ENCODE measurements at places on chromosomes 2 and 18.

- no peak for DNase-seq
Observed at GRCh38 chr18:32769071-32769585, 3.7 kb downstream of the KLHL14 start.

DNA sequence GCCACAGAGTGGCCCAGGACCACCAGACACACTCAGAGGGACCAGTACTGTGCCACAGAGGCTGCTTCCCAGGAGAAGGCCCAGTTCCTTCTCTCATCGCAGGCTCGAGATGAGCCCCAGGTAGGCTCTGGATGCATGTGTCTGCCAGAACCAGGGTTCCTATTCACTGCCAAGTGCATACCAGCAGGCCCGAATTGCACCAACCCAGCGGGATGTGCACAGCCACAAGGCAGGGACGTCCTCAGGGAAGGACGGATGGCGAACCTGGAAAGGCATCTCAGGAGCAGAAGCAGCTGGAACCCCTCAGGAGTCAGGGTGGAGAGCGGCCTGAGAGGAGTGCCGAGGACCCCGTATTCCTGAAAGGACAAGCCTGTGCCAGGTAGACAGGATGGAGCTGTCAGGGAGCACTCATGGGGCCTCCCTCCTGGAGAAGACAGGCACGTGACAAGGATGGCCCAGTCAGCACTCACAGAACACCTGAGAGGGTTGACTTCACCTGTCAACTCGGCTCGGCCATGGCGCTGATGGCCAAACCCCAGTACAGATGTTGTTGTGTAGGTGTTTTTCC, 73.7 kb downstream of the PTGR3 start:
- no peak for DNase-seq

DNA sequence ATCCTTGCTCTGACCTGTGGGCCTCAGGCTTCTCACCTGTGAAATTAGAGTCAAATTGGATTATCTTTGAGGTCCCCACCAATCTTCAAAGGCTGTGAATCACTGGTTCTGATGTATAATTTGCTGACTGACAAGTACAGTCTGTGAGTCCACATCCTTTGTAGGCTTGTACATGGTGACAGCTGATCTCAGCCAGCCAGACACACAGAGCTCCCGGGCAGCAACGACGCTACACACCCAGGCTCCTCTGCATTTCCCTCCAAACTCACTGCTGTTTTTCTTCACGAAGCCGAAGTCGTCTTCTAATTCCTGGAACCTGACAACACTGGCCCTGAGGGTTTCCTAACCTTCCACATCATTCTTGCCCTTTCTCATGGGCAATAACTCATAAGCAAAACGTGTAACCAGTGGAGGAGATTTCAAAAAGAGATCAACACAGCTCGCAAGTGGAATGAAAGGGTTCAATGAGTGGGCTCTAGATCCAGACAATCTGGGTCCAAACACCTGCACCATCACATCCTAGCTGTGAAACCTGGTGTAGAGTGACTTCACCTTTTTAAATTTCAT, 37.9 kb upstream of the EVA1A start:
- no peak for DNase-seq

DNA sequence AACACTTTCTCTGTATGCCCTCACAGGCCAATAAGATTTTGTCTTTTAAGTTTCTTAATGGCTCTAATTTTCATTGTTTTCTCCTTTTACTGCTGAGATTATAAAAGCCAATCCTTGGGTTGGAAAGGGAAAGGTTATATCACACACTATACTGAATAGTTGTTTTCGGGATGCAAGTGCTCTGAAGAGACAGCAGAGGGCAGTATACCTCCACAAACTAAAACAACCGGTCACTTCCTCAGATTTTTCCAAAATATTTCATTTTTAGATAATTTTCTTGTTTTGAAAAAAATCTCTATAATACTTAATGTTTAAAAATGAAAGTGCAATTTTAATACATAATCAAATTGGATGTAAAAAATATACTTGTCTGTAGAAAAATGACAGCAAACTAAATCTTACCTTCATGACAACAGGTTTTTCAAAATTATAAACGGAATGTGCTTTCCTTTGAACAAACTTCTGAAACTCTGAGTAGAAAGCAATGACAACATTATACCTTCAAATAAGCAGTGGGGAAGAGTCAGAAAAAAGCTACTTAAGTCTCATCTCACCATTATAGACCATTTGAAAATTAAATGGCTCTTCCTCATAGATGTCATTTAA, 82.7 kb downstream of the ORC4 start:
- DNase-seq = no peak

GRCh38 chr2:230068651-230069055, at the start of gene SLC16A14:
SLC16A14 (minus strand) TSS chr2:230068924; CDS start chr2:230059352, 9,572 bp downstream.
- no peak for DNase-seq

- no peak for DNase-seq
Observed at GRCh38 chr2:63537306-63537705, 51.0 kb downstream of the WDPCP start.

DNA sequence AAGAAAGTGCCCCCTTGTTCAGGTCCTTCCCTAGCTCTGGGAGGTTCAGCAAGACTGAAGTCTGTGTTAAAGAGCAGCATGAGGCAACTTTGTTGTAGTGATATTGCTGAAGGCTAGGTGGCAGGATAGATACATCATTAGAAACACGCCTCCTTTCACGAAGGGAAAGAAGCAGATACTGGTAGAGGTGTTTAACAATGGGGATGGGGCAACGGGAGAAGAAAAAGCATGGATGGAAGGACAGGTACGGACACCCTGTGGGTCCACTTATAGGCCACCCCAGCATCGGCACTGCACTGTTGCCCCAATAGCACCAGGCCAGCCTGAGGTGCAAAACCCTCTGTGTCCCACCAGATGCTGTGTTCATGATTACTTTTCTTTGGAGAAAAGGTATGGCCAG, 3.5 kb upstream of the IGFBP5 start:
- DNase-seq = peak; percentile 43

DNA sequence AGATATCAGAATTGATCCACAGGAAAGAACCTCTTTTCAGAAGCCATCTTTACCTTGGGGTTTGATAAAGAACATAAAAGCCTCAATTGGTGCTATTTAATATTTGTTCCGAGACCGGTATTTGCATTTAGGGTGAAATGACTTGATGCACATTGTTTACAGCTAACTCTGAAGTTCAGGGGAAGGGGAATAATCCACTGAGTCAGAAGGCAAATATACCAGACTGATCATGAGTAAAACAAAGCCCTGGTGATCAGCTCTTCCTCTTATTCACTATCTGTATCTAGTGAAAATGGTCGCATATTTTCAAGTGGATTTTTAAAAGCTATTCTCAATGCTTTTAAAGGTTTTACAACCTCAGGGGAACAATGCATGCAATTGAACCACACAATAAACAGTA, 53.0 kb upstream of the ATP8B1 start:
- DNase-seq = no peak

DNA sequence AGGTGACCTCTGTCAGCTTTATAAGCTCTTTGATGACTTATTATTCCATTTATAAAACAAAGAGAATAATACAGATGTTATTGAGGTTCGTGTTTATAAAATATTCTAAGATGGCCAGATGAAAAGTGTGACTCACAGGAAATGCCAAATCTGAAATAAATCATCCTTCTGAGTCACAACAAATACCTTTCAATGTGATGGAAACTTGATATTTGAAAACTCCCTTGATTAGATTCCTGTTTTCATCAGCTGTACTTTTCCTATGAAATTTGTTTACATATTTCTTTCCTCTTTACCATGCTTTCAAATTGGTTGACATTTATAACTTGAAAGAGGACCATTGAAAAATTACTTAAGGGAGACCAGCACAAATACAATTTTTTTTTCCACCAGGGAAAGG, 30.6 kb upstream of the PPP1R1C start:
- no peak for DNase-seq

- no peak for DNase-seq
Observed at GRCh38 chr2:148590612-148591011, 53.9 kb upstream of the EPC2 start.

- no peak for DNase-seq
Observed at GRCh38 chr18:48391868-48392267, 17.3 kb downstream of the ZBTB7C start.

DNA sequence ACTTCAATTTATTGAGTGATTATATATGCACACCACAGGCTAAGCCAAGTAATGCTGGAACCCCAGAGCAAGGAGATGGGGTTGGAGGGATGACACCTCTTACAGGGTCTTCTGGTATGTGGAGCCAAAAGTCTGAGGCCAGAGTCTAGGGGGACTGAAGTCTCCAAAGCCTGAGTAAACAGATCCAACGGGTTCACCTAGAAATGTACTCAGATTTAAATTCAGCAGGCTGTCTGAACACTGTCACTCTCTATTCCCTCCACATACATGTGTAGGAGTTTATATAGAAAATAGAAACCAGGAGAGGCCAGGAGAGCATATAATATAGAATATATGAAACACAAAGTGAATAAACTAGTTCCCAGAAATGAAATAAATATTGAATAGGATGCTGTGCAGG, 76.1 kb downstream of the PPP1R1C start:
- no peak for DNase-seq

GRCh38 chr2:73987109-73987947, 2.6 kb downstream of the TET3 start:
- DNase-seq = no peak

DNA sequence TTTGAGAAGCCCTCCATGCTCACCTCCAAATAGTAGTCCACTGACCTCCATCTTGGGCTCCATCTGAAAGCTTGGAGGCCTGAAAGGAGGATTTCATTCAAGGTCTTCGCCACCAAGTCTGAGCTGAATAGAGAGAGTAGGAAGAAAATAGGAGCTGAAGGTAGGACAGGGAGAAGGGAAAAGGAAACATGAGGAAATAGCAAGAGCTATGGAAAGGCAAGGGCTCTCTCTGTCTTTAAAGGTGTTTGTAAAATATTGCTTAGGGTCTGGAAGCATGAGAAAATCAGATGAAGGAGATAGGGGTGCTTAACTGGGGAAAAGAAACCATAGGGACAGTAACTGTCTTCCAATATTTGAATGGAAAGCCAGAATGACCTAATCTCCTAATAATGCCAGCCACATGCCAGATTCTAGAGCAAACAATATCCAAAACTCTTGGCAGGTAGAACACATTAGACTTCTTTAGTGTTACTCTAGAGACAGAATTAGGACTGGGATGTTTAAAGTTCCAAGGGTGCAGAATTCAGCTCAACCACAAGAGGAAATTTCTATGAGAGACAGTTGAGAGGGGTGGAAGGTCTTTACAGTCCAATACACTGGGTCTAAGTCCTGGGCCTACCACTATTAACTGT, 67.4 kb downstream of the NAB1 start:
- no peak for DNase-seq

DNA sequence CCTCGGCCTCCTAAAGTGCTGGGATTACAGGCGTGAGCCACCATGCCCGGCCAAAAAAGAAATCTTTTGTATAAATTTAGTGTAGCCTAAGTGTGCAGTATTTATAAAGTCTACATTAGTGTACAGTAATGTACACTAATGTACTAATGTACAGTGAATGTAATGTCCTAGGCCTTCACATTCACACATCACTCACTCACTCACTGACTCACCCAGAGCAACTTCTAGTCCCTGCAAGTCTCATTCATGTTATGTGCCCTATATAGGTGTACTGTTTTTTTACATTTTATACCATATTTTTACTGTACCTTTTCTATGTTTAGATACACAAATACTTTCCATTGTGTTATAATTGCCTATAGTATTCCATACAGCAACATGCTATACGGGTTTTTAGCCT, 254.9 kb downstream of the MYO3B start:
- no peak for DNase-seq

- DNase-seq = no peak
Observed at GRCh38 chr2:110124939-110125691, 9.5 kb upstream of the MALL start.

- DNase-seq = no peak
Observed at GRCh38 chr2:210034087-210034683, 31.7 kb downstream of the RPE start.

DNA sequence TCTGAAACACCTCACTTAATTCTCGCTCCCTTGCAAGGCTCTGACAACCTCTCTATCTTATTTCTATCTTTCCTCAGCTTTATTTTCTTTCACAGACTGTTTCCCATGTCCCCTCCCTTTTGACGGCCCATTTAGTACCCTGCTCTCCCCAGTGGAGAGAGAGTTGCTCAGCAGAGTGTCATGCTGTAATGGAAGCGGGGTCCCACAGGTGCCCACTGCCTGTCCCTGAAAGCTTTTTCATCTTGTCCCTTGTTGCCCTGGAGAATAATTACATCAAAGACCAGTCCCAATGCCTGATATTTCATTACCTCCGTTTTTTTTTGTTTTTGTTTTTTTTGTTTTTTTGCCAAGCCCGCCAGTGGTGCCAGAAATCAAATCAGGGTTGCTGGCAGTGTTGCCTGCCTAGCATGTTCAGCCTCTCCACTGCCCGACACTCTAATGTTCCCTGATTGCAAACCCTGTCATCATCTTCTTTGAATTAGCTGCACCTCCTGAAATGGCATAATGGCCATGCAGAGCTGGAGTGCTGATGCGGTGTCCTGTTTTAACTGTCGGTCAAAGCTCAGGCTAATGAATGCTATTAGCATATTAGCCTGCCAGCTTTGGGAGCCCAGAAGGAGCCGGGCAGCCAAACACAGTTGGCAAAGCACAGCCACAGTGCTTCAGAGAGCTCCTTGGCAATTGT, 71.2 kb upstream of the CAVIN2 start:
- no peak for DNase-seq

- DNase-seq = no peak
Observed at GRCh38 chr2:157447741-157448140, 3.9 kb upstream of the CYTIP start.

GRCh38 chr18:32349728-32350395, 120.8 kb downstream of the GAREM1 start:
- DNase-seq = no peak

GRCh38 chr2:69469784-69470183, 32.5 kb upstream of the NFU1 start:
- DNase-seq = no peak

GRCh38 chr2:234483568-234484251, 13.2 kb downstream of the ARL4C start:
- no peak for DNase-seq

GRCh38 chr2:9640403-9641104, 9.8 kb upstream of the YWHAQ start:
- DNase-seq = no peak

DNA sequence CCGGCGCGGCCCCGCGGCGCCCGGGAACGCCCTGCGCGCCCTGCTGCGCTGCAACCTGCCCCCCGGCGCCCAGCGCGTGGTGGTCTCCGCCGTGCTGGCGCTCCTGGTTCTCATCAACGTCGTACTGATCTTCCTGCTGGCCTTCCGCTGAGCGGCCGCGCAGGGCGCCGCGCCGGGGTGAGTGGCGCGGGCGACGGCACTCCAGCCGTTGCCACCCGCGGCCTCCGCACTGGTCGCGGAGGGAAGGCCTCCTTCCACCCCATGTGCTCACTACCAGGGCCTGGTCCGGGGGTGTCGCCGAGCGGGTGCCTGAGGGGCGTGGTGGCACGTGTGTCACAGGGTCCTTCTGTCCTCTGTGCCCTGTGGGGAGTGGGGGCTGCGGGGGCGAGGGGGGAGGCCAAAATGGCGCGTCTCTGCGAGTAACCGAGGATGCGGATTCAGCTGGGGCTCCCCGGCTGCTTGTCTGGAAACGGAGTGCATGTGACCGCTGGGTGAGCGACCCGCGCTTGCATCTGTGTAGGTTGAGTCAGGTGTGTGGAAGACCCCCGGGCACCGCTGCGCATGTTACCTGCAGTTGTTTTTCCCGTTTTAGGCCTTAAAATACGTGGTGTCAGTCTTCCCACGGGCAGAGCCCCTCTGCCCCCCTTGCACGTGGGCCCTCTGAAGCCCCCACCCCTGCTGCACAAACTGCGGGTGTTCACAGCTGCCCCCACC, 58.0 kb downstream of the FAM168B start:
- DNase-seq = no peak

GRCh38 chr2:64251497-64252250, 107.5 kb upstream of the PELI1 start:
- DNase-seq = no peak

All from NCI-H1417 treated with DMSO at 0.1 percent for 48 hours (cell line).